Non-pigmented ciliary epithelial cell (primary cell): ENCODE measurements at places on chromosomes 13 and 19.

GRCh38 chr13:29886446-29886845 is 36.0 kb upstream of the UBL3 start:
- no peak for DNase-seq

- DNase-seq: no peak
These were observed 141.3 kb downstream of the SLITRK6 start for GRCh38 chr13:85657942-85658341.

- DNase-seq: no peak
These were observed 9.8 kb upstream of the SIGLEC12 start for GRCh38 chr19:51511353-51511752.

DNA sequence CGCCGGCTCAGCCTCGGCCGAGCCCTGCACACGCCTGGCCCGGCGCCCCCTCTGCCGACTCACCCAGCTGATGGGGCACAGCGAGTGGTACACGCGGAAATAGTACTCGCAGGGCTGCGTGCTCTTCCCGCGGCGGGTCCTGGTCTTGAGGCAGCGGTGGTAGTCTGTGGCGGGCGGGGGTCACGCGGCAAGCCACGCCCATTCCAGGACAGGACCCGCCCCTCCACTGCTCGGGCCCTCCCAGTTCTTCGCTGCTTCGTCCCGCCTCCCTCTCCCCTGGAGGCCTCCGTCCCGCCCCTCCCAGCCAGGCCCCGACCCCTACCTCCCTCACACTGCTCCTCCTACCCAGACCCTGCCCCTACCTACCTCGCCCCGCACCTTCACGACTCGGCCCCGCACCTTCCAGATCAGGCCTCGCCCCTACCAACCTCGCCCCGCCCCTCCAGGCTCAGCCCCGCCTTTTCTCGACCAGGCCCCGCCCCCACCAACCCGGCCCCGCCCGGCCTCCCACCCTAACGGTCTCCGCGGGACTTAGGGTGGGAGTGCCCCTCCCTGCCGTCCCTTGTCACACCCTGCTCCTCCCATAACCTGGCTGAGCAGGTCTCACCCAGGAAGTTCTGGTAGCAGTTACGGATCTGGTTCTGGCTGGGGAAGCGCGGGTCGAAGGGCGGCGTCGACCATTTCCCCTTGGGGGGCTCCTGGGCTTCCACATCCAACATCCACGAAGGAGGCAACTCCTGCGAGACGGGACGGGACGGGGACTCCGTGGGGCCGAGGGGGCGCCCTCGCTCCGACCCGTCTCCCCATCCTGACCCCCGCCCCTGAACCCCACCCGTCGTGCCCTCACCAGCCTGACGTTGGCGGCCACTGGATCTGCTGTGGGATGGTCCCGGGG is 469 bp downstream of the COX6B2 start:
- no peak for DNase-seq

DNA sequence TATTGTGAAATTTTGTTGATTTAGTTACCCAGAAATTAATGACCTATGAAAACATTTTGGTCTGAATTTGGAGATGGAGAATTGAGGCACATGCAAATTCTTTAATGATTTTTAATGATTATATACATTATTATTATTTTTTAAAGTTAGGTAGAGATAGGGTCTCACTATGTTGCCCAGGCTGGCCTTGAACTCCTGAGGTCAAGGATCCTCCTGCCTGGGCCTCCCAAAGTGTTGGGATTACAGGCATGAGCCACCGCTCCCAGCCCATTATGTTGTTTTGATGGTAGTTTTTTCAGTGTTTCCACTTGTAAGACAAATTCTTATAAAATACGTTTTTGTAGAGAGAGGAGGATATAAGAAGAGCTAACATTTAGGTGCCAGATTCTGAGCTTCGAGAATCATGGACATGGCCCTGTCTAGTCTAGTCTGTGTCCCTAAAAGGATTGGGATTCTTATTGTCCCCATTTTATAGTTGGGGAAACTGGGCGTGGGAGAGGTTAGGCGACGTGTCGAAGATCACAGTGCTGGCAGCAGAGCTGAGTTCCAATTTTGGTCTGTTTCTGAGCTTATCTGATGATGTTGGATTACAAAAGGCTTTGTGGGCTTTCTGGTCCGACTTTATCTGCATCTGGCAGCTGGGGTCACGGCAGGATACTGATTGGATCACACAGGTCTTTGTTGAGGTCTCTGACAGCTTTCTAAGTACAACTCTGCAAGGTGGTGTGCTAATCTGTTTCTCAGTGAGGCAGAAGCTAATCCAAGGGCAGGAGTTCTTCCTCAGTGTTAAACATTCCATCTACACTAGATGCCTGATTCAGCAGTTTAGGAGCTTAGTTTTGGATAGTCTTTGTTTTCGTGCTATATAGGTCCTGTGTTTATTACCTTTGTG is 7.5 kb upstream of the WDR88 start:
- DNase-seq: no peak

GRCh38 chr13:94716016-94716415 is 3.7 kb upstream of the SOX21 start:
- DNase-seq: no peak

DNA sequence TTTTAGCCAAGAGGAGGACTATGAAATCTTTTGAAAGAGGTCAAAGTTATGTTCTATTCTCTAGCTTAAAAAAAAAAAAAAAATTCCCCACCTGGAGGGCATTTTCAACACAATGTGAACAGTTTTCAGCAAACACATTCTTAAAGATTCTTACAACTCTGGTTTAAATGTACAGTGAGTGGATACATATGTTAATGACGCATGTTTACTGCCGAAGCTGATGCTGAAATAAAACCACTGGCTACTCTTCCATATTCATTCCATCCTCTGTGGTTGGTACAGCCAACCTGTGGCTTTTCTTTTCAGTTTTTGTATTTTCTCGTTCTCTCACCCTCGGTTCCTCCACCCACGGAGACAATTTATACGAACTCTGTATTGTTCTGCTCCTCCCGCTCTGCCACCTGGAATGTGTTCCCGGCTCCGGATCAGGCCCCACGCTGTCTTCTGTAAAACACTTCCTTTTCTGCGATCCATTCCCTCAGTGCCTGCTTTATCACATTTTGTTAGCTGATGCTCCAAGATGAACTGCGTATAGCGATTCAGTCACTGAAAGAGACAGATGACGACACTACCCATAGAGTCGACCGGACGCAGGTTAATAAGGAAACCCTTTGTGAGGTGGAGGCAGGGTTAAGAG is 466.4 kb upstream of the ARGLU1 start:
- DNase-seq: no peak

GRCh38 chr19:3798137-3798536 is 12.0 kb upstream of the MATK start:
- no peak for DNase-seq

DNA sequence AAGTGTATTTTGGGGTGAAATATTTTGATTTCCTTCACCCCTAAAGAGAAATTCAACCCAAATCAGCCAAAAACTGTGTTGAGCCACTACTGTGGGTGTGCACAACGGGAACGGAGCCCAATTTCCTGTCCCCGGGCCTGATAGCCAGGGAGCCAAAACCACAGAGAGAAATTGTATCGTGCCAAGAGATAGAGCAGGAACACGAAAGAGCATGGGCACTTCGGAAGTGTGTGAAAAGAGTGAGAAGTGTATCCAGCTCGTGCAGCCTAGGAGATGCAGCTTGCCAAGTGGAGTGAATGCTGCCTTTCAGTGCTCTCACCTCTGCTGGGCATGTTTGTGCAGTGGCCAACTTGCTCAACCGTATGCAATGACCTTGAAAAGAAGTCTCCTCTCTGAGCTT is 19.4 kb upstream of the PLEKHF1 start:
- DNase-seq: no peak

DNA sequence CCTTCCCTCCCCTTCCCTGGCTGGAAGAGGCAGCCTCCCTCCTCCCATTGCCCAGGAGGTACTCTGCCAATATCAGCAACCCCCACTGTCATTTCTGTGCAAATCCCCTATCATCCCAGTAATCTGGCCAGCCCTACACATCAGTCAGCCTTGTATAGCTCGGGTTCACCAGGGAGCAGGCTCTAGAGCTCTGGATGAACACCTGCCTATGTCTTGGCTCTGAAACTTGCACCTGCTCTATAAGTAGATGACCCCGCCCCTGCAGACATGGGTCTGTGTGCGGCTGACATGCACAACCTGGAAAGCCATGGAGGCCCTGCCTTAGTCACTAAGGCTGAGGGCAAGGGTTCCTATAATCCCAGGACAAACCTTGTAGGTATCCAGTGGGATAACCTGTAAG is 1042.9 kb downstream of the UQCRFS1 start:
- DNase-seq: no peak

DNA sequence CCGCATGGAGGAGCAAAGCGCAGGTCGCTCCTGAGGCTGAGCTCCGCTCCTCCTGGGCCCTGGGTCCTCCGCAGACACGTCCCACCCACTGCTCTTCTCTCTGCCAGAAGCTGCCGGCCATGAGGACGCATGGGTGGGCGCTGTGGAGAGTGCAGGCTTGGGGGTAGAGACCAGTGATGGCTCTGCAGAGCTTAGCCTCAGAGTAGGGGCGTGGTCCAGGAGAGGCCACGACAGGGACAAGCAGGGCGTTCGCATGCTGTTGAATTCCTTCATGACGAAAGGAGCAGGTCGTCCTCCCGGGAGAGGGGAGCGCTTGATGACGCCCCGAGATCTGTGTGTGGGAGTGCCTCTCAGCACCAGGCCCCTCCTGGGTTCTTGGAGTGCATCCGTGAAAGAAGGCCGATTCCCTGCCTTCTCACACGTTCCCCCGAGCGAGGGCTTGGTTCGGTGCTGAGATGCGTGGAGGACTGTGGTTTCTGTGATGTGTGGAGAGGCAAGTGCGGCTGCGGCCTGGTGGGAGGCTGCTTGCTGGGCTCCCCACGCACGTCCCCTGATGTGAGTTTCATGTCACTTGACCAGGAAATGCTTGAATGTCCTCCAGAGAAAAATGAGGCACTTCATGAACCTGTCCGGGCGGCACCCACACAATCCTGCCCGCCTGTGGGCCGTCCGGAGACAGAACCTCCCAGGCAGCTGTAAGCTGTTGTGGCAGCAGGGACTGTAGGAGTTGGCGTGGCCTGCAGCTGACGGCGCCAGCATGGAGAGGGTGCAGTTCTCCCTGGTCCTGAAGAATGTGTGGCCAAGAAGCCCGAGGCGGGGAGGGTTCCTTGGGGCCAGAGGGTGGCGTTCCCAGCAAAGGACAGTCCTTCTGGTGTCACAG is 4.5 kb downstream of the SF3A2 start:
- no peak for DNase-seq

DNA sequence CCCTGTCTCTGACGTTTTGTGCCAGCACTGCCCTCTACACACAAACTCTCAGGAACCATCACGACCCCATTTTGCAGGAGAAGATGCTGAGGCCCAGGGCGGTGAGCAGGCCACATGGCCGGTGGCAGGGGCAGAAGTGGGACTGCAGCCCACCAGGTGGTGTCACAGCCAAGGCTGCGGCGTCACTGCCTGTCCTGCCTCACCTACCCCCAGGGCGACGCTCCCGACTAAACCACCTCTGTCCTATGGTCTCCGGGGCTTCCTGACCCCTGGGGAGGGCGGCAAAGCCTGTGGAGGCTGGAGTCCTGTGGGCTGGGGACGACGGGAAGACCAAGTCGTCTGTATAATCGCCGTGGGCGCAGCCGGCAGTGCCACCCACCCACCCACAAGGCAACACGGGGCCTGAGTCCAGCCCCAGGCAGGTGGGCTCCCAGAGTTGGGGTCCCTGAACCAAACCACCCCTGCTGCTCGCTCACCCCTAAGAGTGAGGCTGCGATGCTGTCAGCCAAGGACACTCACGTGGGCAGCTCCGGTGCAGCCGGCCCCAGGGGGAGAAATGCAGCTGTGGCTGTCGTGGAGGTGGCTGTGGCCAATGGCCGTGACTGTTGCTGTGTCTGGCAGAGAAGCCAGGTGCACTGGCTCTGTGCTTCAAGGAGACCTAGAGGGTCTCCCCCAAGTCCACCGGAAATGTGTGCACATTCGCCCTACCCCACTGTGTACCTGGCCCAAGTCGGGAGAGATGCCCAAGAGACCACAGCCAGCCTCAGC is 29.7 kb downstream of the RASA3 start:
- no peak for DNase-seq

DNA sequence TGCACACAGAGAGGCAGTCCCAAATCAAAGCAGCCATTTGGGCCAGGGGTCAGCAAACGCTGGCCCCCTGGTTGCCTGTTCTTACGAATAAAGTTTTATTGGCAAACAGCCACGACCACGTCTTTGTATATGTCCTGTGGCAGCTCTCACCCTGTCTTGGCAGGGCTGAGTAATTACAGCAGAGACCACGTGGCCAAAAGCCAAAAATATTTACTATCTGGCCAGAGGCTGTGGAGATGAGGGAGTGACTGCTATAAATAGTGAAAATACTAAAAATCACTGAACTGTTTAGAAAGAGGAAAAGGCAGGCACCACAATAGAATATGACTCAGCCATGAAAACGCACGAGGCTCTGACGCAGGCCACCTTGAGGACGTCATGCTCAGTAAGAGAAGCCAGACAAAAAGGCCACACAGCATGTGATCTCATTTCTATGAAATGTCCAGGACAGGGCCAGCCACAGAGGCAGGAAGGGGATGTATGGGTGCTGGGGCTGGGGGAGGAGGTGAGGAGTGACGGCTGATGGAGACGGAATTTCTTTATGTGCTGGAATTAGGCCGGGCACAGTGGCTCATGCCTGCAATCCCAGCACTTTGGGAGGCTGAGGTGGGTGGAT is 29.4 kb downstream of the SMIM24 start:
- peak; percentile 99 for DNase-seq

- no peak for DNase-seq
These were observed 27.7 kb downstream of the MAP2K2 start for GRCh38 chr19:4096049-4096892.

GRCh38 chr13:20371825-20372224 is 139.7 kb upstream of the GJB6 start:
- no peak for DNase-seq

DNA sequence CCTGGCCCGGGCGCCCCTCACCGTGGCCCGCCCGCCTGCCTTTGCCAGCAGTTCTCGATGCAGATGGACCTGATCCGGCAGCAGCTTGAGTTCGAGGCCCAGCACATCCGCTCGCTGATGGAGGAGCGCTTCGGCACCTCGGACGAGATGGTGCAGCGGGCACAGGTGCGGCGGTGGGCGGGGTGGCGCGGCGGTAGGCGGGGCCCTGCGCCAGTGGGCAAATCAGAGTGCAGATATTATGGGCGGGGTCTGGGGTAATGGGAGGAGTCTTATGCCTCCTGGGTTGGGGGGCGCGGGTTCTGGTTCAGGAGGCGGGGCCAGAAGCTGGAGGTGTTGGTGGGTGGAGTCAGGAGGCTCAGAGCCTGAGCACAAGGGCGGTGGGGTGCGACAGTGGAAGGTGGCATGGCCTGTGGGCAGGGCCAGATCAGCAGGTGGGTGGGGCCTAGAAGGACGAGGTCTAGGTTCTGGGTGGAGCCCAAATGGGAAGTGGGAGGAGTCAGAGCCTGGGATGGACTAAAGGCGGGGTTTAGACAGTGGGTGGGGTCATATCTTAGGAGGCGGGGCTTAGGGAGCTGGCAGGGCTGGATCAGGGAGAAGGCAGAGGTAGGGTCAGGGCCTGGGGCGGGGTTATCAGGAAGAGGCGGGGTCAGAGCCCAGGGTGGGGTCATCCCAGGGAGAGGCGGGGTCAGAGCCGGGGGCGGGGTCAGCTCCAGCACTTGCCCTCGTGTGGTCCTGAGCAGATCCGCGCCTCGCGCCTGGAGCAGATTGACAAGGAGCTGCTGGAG is 5.6 kb downstream of the APC2 start:
- no peak for DNase-seq
